ENCODE measurements at places on chromosomes 5 and 9. TPM values are rescaled to one million over a fixed set of nuclear protein-coding genes. Genes with fewer than 3 reads are reported as not detected.
A peak's percentile ranks its signal among the peaks of the same experiment; 100 is the strongest.

PIP5K1B gene
- total RNA-seq: 8.8 TPM

CDK5RAP2 gene
- total RNA-seq: 54.9 TPM

GADD45G gene
- total RNA-seq: 4.5 TPM

ACOT12 gene
- total RNA-seq: 0.45 TPM

GABRA1 gene
- not detected for total RNA-seq

PLPPR1 gene
- total RNA-seq: not detected

CCDC107 gene
- total RNA-seq: 79.6 TPM

S1PR3 gene
- total RNA-seq: 42.4 TPM

NOL8 gene
- 29.7 TPM for total RNA-seq

SLC36A3 gene
- not detected for total RNA-seq

ALDH1A1 gene
- 118 TPM for total RNA-seq

CFAP157 gene
- 0.60 TPM for total RNA-seq

- no peaks in the 10 kb centered on the region for H3K4me1 ChIP-seq
- no peak for DNase-seq
- no peak overlapping the region for H3K4me3 ChIP-seq
- H3K36me3 ChIP-seq: no peaks in the 10 kb centered on the region
- no peak overlapping the region for H3K27ac ChIP-seq
- no peaks in the 10 kb centered on the region for H3K27me3 ChIP-seq
Observed at GRCh38 chr9:89015336-89015735, 24.1 kb downstream of the S1PR3 start.

- H3K4me3 ChIP-seq: no peak overlapping the region
- peaks cover 3% of the 10 kb centered on the region for H3K36me3 ChIP-seq
- no peaks in the 10 kb centered on the region for H3K4me1 ChIP-seq
- DNase-seq: no peak
- H3K27ac ChIP-seq: no peak overlapping the region
Observed at GRCh38 chr5:131514316-131515283, 120.4 kb downstream of the RAPGEF6 start.

DNA sequence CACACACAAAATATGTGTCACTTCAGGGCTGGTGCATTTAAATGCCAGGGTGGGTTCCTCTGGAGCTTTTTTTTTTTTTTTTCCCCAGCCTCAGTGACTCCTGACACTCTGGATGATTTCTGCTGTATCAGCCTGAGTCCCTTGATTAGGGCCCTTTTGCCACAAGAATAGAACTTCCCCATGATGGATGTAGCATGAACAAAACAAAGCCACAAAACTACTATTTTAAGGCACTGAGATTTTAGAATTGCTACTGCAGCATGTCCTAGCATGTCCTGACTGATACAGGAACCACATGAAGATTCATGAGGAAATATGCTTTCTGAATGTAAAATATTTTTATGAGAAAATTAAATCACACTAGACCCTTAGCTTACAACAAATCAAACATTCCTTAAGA, 13.9 kb upstream of the ADGRD2 start:
- no peak for DNase-seq
- no peaks in the 10 kb centered on the region for H3K36me3 ChIP-seq
- H3K4me1 ChIP-seq: no peaks in the 10 kb centered on the region
- no peak overlapping the region for H3K27ac ChIP-seq

- H3K4me1 ChIP-seq: no peaks in the 10 kb centered on the region
- no peak for DNase-seq
- no peak overlapping the region for H3K27ac ChIP-seq
- no peaks in the 10 kb centered on the region for H3K27me3 ChIP-seq
Observed at GRCh38 chr9:401223-401622, 186.6 kb downstream of the DOCK8 start.

DNA sequence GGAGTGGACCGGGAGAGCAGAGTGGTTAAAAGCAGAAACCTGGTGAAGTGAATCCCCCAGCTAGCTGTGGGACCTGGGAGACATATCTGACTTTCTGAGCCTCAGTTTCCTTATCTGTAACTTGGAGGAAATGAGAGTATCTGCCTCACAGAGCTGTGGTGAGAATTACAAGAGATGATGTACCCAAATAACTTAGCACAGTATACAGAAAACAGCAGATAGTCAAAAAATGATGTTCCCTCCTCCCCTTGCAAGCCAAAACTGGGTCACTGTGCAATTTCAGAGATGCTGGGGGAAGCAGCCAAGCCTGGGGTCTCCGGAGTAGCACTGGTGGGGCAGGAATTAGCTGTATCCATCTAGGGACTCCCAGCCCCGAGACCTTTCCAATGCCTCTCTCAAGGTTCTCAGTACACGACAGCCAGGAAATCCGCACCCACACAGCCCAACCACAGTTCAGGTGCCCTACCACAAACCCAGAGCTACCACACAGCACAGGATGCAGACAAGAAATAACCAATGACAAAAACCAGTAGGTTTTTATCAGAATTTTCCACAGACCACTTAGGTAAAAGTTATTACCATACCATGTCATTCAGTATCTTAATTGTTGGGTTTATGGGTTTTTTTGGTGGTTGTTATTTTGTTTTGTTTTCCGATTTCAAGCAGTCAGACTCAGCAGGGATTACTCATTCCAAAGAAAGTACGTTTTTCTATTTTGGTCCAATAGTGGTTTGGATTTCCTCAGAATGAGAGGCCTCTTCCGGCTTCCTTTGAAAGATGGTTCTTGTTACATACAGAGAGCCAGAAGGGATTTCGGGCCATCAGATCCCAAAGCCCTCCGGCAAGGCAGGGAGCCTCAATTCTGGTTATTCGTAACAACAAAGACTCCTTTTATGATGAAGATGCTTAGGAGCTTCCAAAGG, 4.9 kb upstream of the HRH2 start:
- H3K27ac ChIP-seq: no peak overlapping the region
- no peak overlapping the region for H3K4me3 ChIP-seq
- no peak for DNase-seq
- H3K27me3 ChIP-seq: no peaks in the 10 kb centered on the region
- H3K36me3 ChIP-seq: no peaks in the 10 kb centered on the region

DNA sequence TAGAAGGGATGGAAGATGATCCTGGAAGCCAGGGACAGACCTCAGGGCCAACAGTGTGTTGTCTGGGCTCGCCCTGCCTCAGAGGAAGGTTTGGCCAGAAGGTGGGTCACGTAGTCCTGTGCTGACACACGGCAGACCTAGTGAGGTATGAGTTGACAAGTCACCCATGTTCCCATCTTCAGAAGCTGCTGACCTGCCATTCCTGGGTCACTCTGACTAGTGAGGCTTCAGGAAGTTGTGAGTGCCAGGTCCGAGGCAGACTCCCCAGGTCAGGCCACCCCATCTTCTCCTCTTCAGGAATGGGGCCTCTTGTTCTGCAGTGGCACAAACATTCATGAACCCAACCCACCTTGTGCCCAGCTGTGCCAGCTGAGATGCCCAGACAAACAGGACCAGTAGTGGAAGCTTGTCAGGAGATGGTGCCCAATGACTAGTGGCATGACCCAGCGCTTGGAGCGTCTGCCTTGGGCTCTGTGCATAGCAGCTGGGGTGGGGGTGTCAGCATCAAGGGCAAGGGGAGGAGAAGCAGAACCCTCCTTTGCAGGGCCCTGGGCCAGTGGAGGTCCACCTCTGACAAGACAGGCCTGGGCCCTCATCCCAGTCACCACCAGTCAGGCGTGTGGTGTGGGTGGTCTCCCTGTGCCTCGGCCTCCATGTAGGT, 16.8 kb upstream of the ANGPTL2 start:
- DNase-seq: no peak
- no peaks in the 10 kb centered on the region for H3K27me3 ChIP-seq
- no peak overlapping the region for H3K27ac ChIP-seq
- H3K4me3 ChIP-seq: no peak overlapping the region

- no peaks in the 10 kb centered on the region for H3K27me3 ChIP-seq
- no peaks in the 10 kb centered on the region for H3K36me3 ChIP-seq
- H3K4me1 ChIP-seq: no peaks in the 10 kb centered on the region
- peak overlapping the region; percentile 67 for H3K4me3 ChIP-seq
- H3K27ac ChIP-seq: no peak overlapping the region
Observed at GRCh38 chr9:121071756-121072421, 2.9 kb upstream of the CNTRL start.

GRCh38 chr9:37436540-37436939, 14.0 kb downstream of the GRHPR start:
- H3K36me3 ChIP-seq: peaks cover 9% of the 10 kb centered on the region
- H3K4me3 ChIP-seq: no peak overlapping the region
- no peaks in the 10 kb centered on the region for H3K4me1 ChIP-seq
- DNase-seq: no peak
- no peaks in the 10 kb centered on the region for H3K27me3 ChIP-seq
- no peak overlapping the region for H3K27ac ChIP-seq

GRCh38 chr9:89542401-89543021, 44.6 kb upstream of the SEMA4D start:
- H3K4me1 ChIP-seq: no peaks in the 10 kb centered on the region
- no peak overlapping the region for H3K27ac ChIP-seq
- H3K27me3 ChIP-seq: no peaks in the 10 kb centered on the region
- no peak overlapping the region for H3K4me3 ChIP-seq

- DNase-seq: no peak
- no peaks in the 10 kb centered on the region for H3K4me1 ChIP-seq
- H3K36me3 ChIP-seq: peaks cover under 1% of the 10 kb centered on the region
- no peak overlapping the region for H3K27ac ChIP-seq
- H3K27me3 ChIP-seq: no peaks in the 10 kb centered on the region
- no peak overlapping the region for H3K4me3 ChIP-seq
Observed at GRCh38 chr5:171857489-171857876, 71.9 kb downstream of the SMIM23 start.

GRCh38 chr5:159911349-159911748, 4.9 kb upstream of the ADRA1B start:
- no peak for DNase-seq
- peaks cover 11% of the 10 kb centered on the region for H3K4me1 ChIP-seq
- no peaks in the 10 kb centered on the region for H3K27me3 ChIP-seq

GRCh38 chr5:2091921-2092320, 209.2 kb upstream of the IRX4 start:
- no peaks in the 10 kb centered on the region for H3K27me3 ChIP-seq
- no peak overlapping the region for H3K27ac ChIP-seq
- no peak for DNase-seq
- no peaks in the 10 kb centered on the region for H3K36me3 ChIP-seq

DNA sequence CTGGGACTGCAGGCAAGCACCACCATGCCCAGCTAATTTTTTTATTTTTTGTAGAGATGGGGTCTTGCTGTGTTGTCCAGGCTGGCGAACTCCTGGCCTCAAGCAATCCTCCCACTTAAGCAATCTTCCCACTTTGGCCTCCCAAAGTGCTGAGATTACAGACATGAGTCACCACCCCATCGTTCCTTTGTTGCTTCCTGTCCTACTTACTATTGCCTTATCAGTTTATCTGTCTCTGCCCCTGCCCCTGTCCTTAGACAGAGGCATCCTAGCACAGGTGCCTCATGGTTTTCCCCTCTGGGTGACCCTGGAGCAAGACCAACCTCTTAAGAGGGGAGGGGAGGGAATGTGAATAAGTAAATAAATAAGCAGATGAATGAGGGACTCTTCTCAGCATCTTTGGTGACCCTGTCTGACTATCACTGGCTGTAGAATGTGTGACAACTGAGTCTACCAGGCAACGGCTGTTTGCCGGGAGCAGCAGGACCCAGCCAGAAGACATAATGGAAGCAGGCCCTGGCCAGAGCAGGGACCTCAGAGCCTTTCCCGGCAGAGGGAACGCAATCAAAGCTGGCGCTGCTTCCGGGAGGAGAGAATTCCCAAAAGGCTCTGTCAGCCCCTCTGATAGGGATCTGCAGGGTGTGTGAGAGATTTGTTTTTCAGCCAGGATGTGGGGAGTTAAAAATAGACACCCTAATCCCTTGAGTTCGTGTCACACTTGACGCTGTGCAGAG, 43.8 kb upstream of the DAB2IP start:
- no peaks in the 10 kb centered on the region for H3K27me3 ChIP-seq
- no peak overlapping the region for H3K4me3 ChIP-seq
- no peak overlapping the region for H3K27ac ChIP-seq

- no peaks in the 10 kb centered on the region for H3K36me3 ChIP-seq
- no peaks in the 10 kb centered on the region for H3K27me3 ChIP-seq
- no peak for DNase-seq
- no peak overlapping the region for H3K27ac ChIP-seq
- no peak overlapping the region for H3K4me3 ChIP-seq
Observed at GRCh38 chr9:94150279-94150828, 66.1 kb downstream of the PTPDC1 start.

DNA sequence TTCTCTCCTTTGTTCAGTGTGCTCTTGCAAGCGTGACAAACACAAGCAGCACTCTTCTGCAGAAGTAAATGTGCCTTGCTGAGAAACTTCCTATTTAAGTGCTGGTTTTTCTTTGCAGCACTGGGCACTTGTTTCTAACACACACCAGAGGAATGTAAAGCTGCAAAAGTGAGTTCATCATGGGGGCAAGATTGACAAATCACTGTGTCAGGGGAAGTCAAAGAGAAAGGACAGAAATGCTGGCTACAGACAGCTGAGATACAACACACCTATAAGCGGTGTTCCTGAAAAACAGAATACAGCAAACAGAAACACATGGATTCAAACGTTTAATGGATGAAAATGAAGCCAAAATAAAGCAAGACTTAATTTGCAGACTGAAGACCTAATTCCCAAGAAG, 19.6 kb downstream of the ROR2 start:
- no peaks in the 10 kb centered on the region for H3K4me1 ChIP-seq
- no peak overlapping the region for H3K4me3 ChIP-seq
- no peaks in the 10 kb centered on the region for H3K27me3 ChIP-seq
- H3K36me3 ChIP-seq: no peaks in the 10 kb centered on the region

DNA sequence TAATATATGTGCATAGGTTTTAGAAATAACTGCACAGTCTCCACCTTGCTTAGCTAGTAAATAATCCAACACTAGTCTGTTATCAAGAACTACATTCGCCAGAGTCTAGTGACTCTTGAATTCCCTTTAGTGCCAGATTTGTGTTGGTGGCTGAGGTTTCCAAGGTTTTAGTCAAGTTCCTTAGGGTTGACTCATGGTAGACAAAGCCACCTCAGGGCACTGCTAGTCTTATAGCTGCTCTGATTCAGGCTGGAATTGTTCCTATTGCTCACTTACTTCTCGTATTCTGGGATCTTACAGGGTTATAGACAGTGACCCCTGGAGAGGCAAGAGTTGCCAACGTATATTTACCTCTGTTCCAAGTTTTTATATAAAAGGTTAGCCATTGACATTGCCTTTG, 1369.8 kb upstream of the CDH9 start:
- H3K27ac ChIP-seq: no peak overlapping the region
- no peak for DNase-seq
- no peaks in the 10 kb centered on the region for H3K27me3 ChIP-seq
- no peaks in the 10 kb centered on the region for H3K36me3 ChIP-seq

GRCh38 chr5:170986598-170986997, 124.8 kb downstream of the RANBP17 start:
- H3K4me3 ChIP-seq: no peak overlapping the region
- H3K27me3 ChIP-seq: no peaks in the 10 kb centered on the region
- H3K4me1 ChIP-seq: no peaks in the 10 kb centered on the region
- no peaks in the 10 kb centered on the region for H3K36me3 ChIP-seq
- no peak for DNase-seq

GRCh38 chr5:76641514-76642120, 18.4 kb upstream of the F2RL2 start:
- H3K27me3 ChIP-seq: no peaks in the 10 kb centered on the region
- H3K27ac ChIP-seq: no peak overlapping the region
- H3K4me1 ChIP-seq: no peaks in the 10 kb centered on the region
- no peaks in the 10 kb centered on the region for H3K36me3 ChIP-seq
- no peak for DNase-seq

Data from aorta (tissue), 5 donors.